T-helper 9 cell (primary cell): ENCODE measurements at places on chromosomes 12 and 14.

DNA sequence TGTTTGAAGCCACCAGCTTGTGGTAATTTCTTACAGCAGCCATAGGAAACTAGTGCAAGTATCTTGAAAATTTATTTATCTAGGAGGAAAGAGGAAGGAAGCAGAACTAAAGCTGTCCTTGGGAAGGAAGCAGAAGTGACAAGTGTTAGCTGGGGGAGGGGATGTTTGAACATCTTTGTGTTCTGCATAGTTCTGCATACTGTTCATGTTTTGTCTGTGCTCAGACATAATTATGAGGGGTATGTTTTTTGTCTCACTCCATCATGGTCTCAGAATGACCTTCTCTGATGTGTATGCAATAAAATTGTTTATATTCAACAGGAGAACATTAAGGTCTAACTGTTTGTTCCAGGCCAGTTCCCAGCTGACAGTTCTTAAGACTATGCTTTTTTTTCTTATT lies 606.5 kb downstream of the GALC start:
- DNase-seq = no peak

GRCh38 chr14:57987051-57987450 lies 121.2 kb upstream of the SLC35F4 start:
- no peak for DNase-seq

DNA sequence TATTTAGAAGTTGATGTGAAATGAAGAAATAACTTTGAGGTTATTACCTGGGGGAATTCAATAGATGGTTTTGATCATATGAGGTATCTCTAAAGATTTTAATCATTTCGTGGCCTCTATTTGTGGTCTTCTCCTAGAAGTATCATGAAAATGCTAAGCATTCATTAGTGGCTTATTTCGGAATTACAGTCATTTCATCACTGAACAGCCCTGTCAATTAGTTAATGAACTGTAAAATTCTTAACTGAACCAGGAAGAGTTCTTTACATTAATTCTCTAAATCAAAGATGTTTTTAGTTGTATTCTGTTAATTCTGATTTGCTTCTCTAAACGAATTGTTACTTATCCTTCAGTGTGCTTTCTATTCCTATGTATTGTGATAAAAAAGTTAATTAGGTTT lies 248.9 kb downstream of the PAX9 start:
- DNase-seq = no peak

GRCh38 chr12:31362759-31363415 lies 36.9 kb upstream of the SINHCAF start:
- no peak for DNase-seq

DNA sequence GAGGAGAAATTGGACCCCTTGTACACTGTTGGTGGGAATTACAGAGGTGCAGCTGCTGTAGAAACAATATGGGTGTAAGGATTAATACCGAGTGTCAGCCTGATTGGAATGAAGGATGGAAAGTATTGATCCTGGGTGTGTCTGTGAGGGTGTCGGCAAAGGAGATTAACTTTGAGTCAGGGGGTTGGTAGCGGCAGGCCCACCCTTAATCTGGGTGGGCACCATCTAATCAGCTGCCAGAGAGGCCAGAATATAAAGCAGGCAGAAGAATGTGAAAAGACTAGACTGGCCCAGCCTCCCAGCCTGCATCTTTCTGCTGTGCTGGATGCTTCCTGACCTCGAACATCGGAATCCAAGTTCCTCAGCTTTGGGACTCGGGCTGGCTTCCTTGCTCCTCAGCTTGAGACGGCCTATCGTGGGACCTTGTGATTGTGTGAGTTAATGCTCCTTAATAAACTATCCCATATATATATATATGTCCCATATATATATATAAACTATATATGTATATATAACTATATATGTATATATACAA lies 38.4 kb upstream of the PPP2R5C start:
- no peak for DNase-seq

DNA sequence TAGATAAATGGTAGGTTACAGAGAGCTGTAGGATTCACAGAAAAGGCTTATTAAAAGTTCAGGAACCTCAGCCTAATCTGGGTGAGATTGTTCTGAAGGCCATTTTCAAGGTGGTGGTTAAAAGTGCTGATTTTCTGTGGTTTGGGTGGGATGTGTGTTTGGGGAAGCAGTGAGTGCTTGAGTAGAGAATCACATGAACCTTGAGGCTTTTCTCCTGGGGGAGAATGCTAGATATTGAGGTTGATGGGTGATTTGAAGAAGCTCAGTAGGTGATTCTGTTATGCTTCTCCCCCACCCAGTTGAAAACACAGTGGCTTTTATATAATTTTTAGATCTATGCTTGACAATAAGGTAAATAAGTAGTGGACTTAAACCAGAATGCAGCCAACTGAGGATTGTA lies 420.9 kb downstream of the PCNX1 start:
- no peak for DNase-seq

GRCh38 chr14:64447876-64448670 lies 17.2 kb upstream of the AKAP5 start:
- DNase-seq = no peak

GRCh38 chr12:60308366-60308991 lies 712.6 kb downstream of the SLC16A7 start:
- no peak for DNase-seq

DNA sequence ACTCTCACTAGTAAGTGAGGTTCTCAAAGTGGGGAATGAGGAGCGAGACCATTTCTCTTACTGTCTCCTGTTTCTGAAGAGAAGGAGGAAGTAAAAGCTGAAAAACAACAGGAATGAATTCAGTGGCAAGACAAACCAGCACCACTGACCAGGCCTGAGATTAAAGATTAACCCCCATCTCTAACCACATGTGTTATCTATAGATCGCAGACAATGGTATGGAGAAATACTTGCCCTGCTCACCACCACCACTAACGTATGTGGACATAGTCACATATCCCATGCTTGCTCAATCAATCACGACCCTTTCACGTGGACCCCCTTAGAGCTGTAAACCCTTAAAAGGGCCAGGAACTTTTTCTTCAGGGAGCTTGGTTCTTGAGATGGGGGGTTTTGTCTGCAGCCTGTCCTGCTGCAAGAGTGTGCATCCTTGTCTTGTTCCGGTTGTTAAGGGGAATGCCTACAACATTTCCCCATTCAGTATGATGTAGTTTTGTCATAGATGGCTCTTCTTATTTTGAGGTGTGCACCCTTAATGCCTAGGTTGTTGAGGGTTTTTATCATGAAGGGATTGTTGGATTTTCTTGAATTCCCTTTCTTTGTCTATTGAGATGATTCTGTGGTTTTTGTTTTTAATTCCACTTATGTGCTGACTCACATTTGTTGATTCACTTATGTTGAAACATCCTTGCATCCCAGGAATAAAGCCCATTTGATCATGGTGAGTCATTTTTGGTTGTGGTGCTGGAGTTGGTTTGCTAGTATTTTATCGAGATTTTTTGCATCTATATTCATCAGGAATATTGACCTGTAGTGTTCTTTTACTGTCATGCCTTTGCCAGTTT lies 698.8 kb upstream of the LMO3 start:
- DNase-seq = no peak

DNA sequence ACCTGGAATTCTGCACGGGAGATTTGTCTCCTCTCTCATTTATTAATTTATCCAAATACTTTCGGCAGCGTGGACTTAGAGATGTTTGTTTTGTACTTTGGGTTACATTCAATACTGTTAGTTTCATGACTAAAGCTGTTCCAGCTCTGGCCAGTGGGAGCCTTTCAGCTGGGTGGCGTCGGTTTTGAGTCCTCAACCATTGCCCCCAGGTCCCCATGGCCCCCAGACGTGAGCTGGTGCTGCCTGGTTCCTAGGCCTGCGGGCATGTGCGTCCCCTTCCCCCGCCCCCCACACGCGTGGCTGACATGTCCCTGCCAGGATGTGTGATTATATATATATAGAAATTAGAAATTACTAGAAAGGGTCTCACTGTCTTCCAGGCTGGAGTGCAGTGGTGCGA lies 48.2 kb downstream of the KIF26A start:
- DNase-seq = no peak

- DNase-seq = no peak
Observed at GRCh38 chr14:88962356-88962755, 137.9 kb downstream of the TTC8 start.

DNA sequence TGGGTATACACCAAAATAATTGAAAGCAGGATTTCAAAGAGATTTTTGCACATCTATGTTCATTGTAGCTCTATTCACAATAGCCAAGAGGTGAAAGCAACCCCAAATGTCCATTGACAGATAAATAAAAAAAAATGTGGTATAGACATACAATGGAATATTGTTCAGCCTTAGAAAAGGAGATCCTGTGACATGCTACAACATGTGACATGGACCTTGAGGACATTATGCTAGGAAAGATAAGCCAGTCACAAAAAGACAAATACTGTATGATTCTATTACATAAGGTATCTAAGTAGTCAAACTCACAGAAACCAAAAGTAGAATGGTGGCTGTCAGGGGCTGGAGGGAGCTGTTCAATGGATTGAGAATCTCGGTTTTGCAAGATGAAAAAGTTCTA lies 12.1 kb downstream of the GPRC5D start:
- no peak for DNase-seq

DNA sequence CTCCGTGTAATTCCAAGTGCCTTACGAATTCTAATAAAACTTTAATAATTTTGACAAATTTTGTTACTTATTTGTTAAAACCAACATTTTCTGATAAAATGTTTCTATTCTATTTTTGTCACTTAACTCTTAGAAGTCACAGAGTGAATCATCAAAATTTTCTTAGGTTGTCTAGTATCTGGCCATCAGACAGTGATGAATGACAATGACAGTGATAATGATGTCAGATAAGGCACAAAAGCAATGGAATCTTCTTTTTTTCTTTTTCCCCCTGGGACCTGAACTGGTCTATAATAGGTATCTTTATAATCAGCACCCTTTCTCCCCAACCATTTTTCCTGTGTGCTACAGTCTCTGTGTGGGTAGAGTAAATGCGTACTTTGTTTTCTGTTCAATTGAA lies 407.3 kb downstream of the SOX5 start:
- DNase-seq = no peak

- no peak for DNase-seq
Observed at GRCh38 chr12:69196302-69197288, 42.8 kb upstream of the CPSF6 start.

- DNase-seq = no peak
Observed at GRCh38 chr12:57895389-57896114, 45.8 kb upstream of the ATP23 start.

- no peak for DNase-seq
Observed at GRCh38 chr12:100170313-100170858, 27.7 kb upstream of the BLTP3B start.

DNA sequence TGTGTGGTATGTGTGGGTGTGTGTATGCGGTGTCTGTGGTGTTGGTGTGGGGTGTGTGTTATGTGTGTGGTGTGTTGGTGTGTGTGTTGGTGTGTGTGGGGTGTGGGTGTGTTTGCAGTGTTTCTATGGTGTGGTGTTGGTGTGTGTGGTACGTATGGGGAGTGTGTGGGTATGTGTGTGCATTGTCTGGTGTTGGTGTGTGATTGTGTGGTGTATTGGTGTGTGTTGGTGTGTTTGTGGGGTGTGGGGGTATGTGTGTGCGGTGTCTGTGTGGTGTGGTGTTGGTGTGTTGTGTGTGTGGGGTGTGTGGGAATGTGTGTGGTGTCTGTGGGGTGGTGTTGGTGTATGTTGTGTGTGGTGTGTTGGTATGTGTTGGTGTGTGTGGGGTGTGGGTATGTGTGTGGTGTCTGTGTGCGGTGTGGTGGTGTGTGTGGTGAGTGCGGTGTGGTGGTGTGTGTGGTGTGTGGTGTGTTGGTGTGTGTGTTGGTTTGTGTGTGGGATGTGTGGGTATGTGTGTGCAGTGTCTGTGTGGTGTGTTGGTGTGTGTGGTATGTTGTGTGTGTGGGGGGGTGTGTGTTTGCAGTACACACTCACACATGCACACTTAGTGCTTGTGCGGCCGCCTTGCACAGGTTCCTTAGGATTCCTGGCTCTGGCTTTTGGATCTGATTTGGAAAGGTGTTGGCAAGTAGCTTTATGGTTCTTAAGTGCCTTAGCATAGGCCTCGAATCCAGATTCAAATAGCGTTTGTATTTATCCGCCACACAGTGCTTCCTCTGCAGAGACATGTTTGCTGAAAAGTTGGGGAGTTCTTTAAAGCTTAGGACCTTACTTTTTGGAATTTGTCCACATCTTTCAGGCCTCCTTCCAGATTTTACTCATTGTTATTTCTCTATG lies 16.4 kb downstream of the MLXIP start:
- no peak for DNase-seq

DNA sequence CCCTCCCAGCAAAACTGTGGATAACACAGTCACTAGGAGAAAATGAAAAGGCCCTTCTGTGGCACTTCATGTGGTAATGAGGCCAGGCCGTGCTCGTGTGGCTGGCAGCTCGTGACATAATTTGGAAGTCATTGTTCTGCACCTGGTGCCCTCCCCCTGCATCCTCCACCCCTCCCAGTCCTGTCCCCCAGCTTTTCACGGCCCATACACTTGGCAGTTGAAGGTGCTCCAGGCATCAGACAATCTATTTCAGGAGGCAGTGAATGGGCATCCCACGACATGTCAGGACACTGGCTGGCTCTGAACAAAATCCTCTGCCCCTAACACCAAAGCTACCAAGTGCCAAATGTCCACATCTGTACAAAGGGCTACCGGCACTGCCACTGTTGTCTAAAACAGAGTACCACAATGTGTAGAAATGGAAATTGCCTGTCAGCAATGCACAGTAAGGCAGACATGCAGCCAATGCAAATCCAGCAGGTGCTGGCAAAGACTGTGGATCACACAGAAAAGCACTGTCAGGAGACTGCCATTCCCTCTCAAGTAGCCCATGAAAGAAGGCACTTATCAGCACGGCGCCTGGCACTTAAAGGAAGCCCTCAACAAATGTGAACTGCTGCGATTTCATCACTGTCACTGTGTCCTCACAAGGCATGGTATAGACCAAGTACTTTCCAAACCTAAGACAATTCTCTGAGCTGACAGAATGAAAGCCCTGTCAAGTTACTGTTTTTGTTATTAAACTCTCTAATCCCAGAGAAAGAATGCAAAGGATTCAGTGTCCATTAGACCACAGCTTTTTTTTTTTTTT lies 39.1 kb downstream of the CORO1C start:
- DNase-seq = no peak

- no peak for DNase-seq
Observed at GRCh38 chr14:89000007-89000942, 175.8 kb downstream of the TTC8 start.

- no peak for DNase-seq
Observed at GRCh38 chr14:100488057-100488456, 99.2 kb downstream of the BEGAIN start.

DNA sequence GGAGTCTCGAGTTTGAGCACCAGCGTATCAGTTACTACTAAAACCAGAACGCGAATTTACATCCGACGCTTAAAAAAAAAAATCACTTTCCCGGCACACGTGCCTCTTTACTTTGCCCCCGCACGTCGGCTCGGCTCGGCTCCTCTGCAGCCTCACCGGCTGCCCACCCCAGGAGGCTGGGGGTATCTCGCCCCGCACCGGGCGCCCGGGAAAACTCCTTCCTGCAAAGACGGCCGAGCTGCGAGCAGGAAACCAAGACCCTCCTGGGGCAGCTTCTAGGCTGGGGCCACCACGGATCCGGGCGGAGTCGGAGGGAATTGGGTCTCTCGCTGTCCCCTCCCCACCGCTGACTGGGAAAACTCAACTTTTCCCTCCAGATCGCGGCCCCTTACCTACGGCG lies 610 bp downstream of the VSIG10 start:
- no peak for DNase-seq
